T-helper 2 cell (primary cell): ENCODE measurements at places on chromosomes 3 and 15.

DNA sequence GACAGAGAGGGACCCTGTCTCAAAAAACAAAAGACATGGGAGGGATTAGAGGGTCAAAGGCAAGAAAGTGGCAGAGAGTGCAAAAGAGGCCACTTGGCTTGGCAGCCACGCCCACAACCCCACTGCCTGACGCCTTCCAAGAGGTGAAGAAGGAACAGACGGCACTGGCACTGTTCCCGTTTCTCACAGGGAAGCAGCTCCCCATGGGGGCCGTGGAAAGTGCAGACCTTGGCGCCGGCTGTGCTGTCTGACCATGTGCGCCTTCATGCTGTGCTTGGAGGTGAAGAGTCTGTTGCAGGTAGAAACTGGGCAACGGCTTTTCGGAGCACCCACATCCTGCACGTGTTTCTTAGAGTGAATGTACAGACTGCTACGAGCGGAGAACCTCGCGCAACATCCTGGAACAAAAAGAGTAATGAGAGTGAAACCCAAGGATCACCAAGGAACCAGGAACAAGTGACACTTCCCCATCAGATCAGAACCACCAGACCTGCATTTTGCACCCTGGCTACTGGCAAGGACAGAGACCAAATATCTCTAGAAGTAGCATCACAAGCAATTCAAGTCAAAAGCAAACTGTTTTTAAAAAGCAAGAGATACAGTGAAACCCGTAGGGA is 9.7 kb downstream of the ZXDC start:
- peak; percentile 41 for DNase-seq

DNA sequence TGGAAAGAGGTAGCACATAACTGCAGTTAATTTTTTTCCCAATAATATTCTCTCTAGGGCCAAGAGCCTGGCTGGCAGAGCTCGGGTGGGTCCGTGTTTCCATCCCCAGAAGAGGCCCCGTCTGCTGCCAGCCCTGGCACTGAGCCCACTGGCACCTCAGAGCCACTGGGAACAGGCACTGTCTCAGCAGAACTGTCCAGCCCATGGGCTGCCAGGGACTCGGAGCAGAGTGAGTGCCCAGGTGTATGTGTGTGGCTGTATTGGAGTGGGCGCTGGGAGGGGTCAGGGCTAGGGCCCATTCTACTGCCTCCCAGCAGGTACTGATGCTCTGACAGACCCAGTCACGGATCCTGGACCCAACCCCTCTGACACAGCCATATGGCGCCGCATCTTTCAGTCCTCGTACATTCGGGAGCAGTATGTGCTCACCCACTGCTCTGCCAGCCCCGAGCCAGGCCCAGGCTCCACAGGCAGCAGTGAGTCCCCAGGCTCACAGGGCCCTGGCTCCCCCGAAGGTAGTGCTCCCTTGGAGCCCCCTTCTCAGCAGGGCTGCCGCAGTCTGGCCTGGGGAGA is 8.9 kb downstream of the VWA5B2 start:
- DNase-seq: no peak

- no peak for DNase-seq
Observed at GRCh38 chr15:69893863-69894262, 203.9 kb downstream of the TLE3 start.

GRCh38 chr3:16897254-16897926 is 12.6 kb downstream of the PLCL2 start:
- DNase-seq: peak; percentile 15

- DNase-seq: no peak
Observed at GRCh38 chr3:122000936-122001605, 21.0 kb downstream of the ILDR1 start.

DNA sequence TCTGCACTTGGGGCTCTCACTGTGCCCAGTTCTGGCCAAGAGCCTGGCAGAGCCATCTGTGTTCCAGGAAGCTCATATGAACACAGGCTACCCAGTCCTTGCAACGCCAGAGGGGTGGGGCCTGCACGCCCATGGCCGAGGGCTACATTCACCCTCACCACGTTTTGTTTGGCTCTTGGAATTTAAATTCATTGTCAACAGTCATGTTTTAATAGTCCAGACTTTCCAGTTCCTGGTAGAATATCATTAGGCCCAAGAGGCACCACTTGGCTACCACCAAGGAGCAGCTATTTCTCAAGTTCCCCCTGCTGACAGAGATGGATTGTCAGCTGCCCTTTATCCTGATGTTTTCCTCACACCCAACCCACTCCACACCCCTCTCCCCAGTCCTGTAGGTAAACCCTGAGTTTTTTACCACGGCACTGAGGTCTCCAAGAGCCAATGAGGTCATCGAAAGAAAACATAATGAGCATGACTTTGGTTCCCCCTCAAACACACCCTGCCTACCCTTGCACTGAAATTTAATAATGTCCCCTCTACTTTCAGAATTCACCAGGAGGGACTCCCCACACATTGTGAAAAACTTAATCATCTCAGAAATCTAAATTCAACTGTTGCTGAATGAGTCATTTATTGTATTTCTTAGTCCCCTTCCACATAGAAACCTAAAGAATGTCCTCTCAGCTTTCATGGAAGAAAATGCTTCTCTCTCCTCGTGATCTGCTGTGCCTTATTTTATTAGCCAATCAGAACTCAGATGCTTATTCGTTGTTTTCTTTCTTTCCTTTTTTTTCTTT is 125.1 kb downstream of the SHQ1 start:
- no peak for DNase-seq

DNA sequence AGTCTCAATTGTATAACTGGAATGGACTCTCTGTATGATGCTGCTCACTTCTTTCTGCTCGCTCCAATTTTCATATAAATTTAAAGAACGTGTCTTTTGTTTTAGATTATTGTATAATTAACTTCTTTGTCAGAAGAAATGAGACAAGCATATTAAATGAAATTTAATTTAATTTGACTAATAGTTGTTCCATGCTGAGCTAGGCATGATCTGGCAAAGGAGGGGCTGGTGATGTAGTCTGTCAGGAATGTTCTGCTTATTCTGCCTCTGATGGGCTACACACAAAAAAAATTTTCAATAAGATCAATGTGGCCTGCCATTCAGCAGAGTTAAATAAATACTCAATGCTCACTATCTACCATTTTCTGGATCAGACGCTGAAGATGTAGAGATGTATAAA is 208.4 kb upstream of the CD96 start:
- DNase-seq: no peak

- DNase-seq: no peak
Observed at GRCh38 chr3:154829929-154830328, 250.2 kb upstream of the MME start.

DNA sequence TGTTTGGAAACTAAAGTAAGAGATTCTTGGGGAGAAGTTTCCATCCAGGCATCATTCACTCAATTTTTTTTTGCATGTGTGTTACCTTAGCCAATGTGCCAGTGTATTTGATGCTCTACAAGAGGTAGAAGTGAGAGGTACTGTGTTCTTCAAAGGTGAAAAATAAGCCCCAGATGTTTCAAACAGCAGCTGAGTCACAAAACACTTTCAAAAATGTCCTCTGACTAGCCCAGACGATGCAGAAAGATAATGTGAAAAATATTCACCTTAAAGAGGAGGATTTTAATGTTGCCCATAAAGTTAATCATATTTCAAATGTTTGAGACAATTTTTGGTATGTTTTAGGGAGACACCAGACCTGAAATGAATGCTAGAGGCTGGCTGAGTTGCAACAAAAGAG is 107.7 kb upstream of the RASGRP1 start:
- DNase-seq: no peak

DNA sequence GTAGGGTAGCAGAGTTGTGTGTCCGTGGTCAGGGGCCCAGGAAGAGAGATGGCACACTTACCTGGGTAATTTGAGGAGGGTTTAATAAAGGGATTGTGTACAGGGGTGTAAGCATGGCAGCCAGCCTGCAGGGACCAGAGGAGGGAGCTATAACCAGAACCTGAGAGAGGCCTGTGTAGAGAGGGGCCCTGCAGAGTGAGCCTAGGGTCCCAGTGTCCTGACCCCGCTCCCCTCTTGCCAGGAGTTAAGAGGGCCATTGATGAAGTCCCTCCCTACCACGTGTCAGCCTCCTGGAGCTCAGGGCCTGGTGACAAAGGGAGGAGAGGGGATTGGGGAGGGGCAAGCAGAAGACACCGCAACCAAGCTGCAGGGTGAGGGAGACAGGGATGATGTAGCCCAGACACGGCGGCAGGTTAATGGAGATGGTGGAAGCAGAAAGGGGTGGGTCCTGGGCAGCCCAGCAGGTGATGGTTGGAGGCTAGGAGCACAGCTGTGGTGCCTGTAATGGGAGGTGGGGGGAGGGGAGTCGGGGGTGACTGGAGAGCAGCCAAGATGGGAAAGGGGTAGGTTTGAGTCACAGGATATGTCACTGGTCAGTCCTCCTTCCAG is 165.4 kb upstream of the TOPAZ1 start:
- no peak for DNase-seq

GRCh38 chr3:97863031-97863430 is 41.2 kb downstream of the CRYBG3 start:
- no peak for DNase-seq

GRCh38 chr3:157572559-157573270 is 69.5 kb upstream of the VEPH1 start:
- DNase-seq: no peak

GRCh38 chr3:168327856-168328255 is 232.1 kb upstream of the GOLIM4 start:
- DNase-seq: no peak

DNA sequence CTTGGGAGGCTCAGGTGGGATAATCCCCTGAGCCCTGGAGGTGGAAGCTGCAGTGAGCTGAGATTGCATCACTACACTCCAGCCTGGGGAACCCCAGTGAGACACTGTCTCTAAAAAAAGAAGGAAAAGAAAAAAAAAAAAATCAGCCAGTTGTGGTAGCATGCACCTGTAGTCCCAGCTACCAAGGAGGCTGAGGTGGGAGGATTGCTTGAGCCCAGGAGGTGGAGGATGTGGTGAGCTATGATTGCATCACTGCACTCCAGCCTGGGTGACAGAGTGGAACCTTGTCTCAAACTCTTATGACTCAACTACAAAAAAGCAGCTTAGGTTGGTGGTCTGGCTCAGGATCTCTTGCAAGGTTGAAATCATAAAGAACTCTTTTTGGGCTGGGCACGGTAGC is 19.3 kb upstream of the GPX1 start:
- peak; percentile 22 for DNase-seq

DNA sequence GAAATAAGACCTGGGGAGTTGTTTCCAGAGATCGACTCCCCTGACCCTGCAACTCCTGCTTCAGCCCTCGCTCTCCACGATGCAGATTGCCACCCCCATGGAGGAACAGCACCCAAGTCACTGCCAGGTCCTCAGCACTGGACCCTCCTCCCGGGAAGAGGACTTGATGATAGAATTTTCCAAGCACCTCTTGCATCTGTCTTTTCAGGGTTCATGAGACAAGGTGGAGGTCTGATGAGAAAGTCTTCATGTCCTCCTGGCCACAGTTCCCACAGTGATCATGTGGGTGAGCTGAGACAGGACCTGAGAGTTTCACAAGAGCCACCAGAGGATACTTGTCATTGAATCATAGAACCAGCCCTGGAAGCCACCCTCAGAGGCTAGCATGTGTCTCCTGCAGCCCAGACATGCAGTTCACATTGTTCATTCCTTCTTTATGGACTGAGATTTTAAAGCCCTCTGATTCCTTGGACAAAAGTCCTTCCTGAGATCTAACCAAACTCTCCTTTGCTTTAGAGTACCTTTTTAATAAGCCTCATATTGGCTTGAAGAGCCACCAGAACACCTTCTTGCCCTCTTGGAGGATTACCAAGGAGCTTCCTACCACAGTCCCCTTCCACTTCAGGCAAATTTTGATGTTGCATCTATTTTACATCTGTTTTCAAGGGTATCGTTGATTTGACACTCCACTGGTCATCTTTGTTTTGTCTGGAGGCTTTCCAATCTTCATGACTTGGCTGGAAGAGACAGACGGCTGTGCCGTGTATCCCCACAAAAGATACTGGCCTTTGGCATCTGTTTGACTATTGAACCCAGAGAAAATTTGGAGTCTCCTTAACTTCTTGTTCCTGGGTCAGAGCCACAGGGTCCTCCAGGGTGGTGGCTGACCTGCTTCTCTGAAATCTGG is 224.8 kb upstream of the BHLHE40 start:
- DNase-seq: no peak

DNA sequence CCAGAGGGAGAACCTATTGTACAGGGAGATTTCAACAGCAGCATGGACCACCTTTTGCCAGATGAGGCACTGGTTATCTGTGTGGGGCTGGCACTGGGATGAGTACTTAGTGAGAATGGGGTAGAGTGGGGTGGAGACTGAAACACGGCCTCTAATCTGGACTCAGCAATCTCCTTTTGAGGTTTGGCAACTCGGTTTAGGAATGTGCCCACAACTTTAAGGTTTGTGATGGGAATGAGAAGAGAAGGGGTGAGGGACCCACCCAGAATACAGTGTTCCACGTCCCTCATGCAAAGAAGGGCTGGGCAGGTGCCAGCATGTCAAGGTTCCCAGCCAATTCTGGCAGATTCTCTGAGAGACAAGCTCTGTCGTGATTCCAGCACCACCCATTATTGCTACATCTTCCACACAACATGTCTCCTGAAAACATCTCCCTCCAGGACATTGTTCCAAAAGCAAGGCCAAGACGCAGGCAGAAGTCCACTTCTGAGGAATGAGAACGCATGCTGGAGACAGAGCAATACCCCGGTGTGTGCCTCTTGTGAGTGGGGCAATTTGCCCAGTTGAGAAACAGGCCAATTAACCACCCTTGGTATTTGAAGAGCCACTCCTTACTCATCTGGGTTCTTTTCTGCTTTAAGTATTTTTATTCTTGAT is 37.5 kb upstream of the CCR4 start:
- DNase-seq: no peak

- DNase-seq: no peak
Observed at GRCh38 chr15:94476686-94477085, 245.3 kb downstream of the MCTP2 start.

DNA sequence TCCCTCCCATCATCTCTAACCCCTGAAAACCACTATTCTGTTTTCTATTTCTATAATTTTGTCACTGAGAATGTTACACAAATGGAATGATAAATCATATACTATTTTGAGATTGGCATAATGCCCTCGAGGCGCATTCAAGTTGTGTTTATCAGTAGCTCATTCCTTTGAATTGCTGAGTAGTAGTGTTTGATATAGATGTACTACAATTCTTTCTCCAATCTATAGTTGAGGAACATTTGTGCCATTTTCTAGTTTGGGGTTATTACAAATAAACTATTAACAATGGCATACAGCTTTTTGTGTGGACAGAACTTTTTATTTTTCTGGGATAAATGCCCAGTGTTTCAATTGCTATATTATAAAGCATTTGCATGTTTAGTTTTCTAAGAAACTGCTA is 86.0 kb downstream of the CCR1 start:
- no peak for DNase-seq

DNA sequence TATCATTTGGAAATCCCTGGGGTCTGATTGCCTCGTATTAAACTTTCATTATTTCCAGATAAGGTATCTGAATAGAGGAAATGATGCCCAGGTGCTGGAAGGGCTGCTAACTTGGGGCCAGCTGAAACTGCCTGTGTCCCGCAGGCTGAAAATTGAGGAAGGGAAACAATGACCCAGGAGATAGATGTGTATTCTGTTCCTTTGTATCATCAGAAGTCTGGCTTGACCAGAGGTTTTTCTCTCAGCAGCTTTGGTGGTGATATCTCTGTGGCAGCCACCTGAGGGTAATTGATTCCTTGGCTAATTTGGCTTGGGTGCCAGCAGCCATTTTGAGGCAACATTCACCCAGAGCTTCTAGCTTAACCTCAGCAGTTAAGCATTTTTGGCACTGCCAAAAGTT is 90.0 kb upstream of the STT3B start:
- DNase-seq: no peak
